ENCODE measurements at places on chromosomes 4 and X.

GRCh38 chr4:102641793-102642192 is 119.0 kb downstream of the MANBA start:
- DNase-seq: no peak

DNA sequence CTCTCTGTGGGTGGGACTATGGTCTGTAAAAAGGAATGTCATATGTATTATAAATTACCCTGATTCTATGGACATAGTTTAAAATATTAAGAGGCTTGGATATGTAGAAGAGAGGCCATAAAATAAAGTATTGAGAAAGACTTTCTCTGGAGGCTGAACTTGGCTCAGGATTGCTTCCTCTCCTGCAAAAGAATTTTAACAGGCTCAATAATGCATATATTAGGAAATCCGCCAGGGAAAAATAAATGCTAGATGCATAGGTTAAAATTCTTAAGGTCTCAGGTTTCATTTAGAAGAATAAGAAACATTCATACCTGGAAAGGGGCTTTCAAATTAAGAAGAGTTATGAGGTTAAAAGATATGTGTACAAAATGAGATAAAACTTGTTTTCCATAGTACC is 424.3 kb downstream of the ARAP2 start:
- DNase-seq: no peak

- DNase-seq: no peak
Observed at GRCh38 chr4:60617731-60618130, 582.4 kb upstream of the ADGRL3 start.

DNA sequence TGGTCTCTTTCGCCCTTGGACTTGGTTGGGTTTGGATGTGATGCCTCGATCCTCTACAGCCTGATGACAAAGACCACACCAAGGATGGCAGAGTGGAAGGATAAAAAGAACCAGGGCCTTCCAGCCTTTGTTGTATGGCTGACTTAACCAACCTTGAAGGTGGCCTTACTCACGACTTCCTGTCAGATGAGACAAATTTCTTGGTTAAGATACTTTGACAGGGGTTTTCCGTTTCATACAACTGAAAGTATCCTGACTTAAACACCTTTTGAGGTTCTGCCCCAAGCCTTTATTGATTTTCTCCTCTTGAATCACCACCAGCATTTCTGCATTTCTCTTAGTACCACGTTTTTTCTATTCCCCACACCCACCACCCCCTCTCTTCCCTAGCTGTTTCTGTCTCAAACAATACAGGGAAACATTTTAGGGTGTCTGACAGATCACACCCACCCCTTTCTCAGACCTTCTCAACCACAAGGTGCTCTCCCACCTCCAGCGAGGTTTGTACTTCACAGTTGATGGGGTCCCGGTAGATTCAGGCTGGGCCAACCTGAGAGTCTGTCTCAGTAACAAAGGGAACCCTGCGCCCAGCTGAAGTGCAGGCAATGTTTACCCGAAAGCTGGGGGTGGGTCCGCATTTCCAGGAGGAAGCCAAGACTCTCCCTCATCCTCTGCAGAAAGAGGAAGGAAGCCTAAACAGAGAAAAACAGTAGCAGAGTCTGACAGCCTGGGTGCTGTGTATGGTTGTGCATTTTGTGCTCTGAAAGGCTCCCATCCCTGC is 5.0 kb upstream of the TSPAN5 start:
- DNase-seq: no peak

DNA sequence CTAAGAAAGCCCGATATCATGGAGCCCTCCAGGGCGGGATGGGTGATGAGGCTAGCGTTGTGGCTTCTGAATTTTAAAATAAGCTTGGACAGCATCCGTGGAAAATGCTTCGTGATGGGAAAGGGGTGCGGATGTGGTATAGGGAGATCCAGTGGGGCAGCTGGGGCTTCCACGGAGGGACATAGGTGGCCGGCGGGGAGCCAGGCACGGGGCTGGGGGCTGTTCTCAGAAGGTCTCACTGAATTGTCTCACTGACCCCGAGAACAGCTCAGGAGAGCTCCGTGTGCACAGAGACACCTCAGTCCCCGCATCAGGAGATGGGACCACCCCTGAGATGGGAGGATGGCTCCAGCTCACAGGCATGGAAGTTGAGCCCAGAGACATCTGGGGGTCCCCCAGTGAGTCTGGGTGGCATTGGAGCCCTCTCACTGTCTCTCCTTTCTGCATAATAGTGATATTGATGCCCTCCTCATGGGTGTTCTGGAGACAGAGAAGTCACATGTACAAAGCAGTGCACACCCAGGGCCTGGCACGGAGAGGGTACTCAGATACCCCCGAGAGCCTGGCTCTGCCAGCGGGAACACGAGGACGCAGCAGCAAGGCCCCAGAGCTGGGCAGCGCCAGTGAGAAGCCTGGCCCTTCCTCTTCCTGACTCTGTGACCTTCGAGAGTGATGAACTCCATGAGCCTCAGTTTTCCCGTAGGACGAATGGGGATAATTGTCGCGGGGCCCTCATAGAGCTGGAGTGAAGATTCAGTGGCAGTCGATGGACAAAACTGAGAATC is 70.6 kb upstream of the PSAPL1 start:
- DNase-seq: no peak

GRCh38 chr4:115272594-115272993 is 159.2 kb upstream of the NDST4 start:
- DNase-seq: no peak

Measured in NCI-H748 treated with DMSO at 0.1 percent for 48 hours (cell line).